Stimulated activated CD8-positive, alpha-beta memory T cell treated with anti-CD3 and anti-CD28 coated beads, Interleukin-4, amount 100 ng/mL, for 24 hours (primary cell): ENCODE measurements at places on chromosomes 2 and 18.

GRCh38 chr2:41170589-41170988, 718.7 kb upstream of the SLC8A1 start:
- no peak for DNase-seq

GRCh38 chr2:6926071-6926732, 9.0 kb downstream of the RNF144A start:
- no peak for DNase-seq

DNA sequence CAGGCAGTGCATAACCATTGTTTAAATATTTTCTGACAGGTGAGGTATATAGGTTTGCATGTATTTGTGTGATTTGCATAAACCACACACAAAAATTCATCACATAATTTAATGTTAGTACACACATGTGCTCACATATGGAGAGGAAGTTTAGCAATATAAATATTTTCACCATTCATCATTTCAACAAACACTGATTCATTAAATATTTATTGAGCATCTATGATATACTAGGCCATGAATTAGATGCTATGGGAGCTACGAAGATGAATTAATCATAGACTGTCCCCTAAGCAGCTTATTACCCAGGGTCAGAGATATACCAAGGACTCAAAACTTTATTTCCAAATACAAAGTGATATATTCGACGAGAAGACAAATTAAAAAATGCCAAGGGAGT, 311.6 kb upstream of the PIK3C3 start:
- DNase-seq: no peak

- DNase-seq: no peak
These were observed 284.5 kb downstream of the ZNF521 start for GRCh38 chr18:25067275-25068025.

GRCh38 chr18:24923138-24923537, 428.8 kb downstream of the ZNF521 start:
- DNase-seq: no peak

DNA sequence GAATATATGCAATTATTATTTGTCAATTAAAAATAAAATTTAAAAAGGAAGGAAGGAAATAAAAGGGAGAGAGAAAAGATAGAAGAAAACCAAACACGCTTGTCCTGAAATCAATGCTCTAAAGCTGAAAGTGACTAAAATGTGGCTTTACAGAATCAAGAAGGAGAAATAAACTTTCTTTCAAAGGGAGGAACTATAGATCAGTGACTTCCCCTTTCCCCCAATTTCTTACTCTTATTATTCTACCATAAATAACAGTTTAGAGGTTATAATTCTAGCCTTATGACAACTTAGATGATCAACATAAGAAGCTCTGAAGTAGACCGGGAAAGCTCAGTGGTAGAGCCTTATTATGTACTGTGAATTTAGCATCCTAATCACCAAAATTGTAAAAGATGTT, 122.5 kb downstream of the ARHGAP15 start:
- DNase-seq: no peak

GRCh38 chr18:3594760-3595368, 144.9 kb downstream of the TGIF1 start:
- no peak for DNase-seq

GRCh38 chr2:88086401-88086800, 18.8 kb downstream of the SMYD1 start:
- DNase-seq: no peak

GRCh38 chr2:172340394-172340793, 87.0 kb upstream of the ITGA6 start:
- no peak for DNase-seq

DNA sequence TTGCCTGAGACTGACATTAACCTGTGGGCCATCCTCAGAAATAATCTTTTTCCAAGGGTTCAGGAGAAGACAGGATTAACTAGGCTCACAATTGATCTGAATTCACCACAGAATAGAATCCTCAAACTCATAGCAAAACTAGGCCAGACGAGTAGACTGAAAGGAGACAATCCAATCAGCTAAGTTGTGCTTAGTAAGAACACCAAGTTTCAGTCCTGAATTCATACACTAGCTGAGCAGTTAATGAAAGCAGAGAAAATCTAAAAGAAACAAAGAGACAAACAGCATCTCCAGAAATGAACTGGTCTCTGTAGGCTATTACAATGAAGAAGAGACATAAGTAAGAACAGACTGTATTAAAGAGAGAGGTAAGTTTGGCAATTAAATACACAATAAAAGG, 89.5 kb downstream of the GORASP2 start:
- DNase-seq: no peak

DNA sequence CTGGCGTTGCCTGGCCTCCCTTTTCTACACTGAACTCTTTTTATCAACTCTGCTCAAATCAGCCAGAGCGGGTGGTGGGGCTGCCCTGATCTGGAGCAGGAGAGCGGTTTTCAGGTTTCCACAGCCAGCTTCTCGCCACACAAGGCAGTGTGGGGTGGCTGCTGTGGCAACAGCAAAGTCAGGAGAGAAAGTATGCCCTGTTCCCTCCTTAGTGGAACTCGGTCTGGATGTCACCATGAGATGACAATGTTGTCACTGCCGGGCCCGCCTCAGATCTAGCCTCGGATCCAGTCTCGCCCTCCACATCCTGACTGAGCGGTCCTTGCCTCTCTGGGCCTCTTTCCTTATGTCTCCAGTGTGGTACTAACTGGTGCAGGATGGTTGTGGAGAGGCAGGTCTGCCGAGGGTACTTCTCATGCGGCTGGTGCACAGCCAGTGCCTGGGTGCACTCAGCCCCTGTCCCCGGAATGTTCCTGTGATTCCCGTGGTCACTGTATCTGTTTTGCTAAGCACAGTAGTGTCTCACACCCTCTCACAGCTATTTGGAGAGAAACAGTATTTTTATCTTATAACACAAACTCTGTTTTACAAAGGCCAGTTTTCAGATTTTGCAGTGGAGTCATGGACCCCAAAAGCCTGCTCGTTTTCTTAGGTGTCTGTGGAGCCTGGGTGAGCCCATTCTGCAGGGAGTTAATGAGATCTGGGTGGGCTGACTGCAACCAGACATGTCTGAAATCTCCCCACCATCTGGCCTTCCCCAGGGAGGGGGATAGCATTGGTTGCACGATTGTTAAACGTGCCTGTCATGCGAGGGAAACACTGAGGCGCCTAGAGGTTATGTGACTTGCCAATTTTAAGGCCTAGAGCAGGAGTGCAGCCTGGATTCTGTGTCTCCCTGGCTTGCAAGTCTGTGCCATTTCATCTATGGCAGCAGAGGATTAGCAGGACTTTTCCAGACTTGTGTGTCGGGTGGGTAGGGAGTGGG, 261.1 kb upstream of the AGAP1 start:
- no peak for DNase-seq

GRCh38 chr18:61360404-61361383, 27.5 kb downstream of the CDH20 start:
- no peak for DNase-seq

DNA sequence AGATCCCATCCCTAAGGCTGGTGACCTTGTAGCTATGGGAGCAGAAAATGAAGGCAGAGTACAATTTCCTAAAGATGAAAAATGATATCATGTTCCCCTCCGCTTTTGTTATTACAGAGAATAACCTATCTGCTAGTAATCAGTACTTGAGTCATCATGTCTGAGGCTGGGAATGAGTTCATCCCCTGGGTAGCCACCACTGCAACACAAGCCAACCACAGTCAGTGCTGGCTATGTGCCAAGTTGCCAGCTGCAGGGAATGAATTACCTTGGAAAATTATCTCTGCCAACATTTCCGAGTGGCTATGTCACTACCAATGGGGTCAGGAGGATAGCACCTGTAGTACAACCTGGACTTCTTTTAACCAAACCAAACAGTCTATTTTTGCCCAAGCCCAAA, 1094.7 kb upstream of the DDX18 start:
- no peak for DNase-seq

GRCh38 chr2:195820867-195821565, 164.0 kb downstream of the SLC39A10 start:
- DNase-seq: no peak

- DNase-seq: no peak
These were observed 1364.0 kb upstream of the NRXN1 start for GRCh38 chr2:52395912-52396311.

- DNase-seq: no peak
These were observed 156.4 kb downstream of the PPP1R1C start for GRCh38 chr2:182142062-182142461.

DNA sequence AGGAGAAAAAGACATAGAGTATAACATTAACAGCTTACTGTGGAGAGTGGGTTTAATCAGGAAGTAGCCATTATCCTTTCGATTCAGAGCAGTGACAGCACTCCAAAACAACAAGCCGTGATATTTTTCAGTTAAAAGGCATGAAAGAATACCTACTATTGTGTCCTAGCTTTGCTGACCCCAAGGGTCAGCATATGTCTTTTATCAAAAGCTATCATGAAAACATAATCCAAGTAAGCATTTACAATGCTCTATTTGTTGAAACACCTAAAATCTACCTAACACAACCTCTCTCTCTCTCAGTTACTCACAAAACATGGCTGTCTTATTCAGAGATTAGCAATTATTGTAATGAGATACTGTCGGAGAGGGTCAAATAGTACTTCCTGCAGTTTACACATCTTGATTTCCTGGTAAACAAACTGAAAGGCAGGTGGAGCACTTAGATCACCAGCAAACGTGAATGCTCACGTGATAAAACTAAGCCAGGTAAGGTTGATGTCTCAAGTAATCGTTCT, 100.0 kb downstream of the BAZ2B start:
- no peak for DNase-seq

- DNase-seq: peak; percentile 49
These were observed 22.8 kb upstream of the DGKD start for GRCh38 chr2:233331536-233331935.

GRCh38 chr2:27021253-27022049, 11.3 kb upstream of the TMEM214 start:
- DNase-seq: no peak

DNA sequence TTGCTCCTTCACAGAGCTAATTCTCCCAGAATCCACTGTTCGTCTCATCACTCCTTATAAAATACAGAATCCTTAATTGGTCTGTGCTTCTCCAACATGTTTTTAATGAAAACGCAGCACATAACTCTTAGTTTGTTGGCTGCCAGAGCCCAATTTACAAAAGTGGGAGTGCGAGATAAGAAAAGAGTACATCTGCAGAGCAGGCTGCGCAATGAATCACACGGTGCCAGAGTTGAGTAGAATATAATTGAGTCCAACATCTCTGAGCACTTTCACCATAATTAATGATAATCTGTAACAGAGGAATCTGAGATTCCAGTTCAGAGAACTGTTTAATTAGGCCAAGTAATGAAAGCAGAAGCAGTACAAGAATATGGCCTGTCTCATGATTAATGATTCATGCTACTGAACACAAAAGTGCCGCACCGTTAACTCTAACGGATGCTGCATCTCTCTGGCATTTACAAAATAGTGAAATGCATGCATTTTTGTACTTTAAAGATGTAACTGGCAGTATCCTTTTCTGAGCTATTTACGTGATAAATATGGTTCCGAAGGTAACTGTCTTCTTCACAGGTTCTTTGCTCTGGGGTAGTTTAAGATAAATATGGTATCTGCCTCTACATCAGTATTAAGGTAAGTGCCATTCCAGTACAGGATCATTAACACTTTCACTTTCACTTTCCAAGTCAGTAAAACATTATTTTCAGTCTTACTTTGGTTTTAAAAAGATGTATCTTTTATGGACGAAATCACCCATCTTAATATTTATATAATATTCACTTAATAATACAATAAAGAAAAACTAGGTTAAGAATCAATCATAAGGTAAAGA, 785.6 kb downstream of the NR4A2 start:
- DNase-seq: no peak

DNA sequence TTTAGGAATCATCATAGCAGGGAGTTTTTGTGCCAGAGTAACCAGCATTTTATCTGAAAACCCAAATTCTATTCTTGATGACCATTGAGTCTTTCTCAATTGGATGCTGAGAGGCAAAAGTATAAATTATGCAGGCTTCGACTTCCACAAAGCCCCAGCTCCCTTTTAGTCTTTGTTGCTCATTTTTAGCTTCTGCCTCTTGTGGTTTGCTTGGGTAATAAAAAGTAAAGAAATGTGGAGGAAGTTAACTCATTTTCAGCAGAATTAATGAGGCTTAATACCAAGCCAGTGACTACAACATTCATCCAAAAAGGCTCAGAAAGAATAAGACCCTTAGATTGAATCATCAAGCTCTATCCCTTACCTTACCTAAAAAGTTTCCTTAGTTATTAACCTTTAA, 18.6 kb downstream of the ERMN start:
- DNase-seq: no peak

DNA sequence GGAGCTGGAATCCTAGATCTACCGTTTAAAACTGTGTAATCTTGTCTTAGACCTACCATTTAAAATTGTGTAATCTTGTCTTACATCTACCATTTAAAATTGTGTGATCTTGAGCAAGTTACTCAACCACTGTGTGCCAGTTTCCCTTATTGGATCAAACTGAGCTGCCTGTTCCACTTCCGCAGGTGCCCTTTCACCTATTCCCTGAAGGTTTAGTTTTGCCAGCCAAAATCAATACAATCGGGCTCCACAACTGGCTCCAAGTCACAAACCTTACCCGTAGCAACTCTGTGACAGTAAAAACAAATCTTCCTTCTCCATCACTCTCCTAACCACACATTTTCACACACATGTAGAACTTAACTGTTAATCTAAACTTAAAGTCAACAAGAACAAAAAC, 20.1 kb downstream of the DOCK10 start:
- DNase-seq: no peak

- no peak for DNase-seq
These were observed 2167.3 kb upstream of the CELF4 start for GRCh38 chr18:39732918-39733317.

DNA sequence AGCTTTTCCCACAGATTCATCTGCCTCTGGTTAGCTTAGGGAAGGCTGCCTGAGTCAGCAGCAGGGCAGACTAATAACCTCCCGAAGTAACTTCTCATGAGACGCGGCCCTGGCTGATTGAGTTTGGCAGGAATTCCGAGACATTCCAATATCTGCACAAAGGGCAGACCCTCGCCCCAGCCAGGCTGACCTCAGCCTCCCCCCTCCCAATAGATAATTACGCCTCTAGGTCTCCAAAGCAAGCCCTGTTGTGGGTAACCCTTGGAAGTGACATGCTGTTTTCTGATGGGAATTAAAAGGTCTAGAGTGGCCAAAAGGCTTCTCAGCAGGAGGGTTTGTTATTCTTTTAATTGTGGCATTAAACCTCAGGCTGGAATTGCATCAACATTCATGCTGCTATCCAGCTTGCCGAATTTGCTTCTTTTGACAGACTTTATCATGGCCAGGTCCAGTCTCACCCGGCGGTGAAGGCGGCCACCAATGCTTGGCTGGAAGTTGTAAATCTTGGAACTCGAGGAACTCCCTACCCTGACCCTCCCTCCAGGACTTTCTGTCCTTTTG, 98.0 kb upstream of the SLC14A2 start:
- DNase-seq: no peak

DNA sequence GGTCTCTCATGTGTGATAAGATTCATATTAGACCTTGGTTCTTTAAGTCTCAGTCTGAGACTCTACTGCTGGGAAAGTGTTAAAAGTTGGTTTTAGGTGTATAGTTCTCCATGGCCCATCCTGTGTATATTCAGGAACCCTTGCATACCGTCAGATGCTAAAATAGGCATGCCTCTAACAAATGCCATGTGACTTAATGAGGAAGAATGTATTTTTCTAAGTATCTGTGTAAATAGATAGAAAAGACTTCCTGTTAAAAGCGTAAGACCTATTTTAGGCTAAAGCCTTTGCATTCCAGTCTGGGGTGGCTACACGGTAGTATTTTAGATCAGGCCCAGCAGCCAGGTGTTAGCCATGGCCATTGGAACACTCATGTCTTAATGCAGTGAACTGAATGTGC, 73.3 kb downstream of the RHBDD1 start:
- no peak for DNase-seq
